Skeletal muscle tissue (tissue), 5 donors: ENCODE measurements at places on chromosomes 16 and 17. TPM values are rescaled to one million over a fixed set of nuclear protein-coding genes. Genes with fewer than 3 reads are reported as not detected.

Gene FOXL1
- under 0.01 TPM for total RNA-seq

Gene KIF2B
- not detected for total RNA-seq

Gene CNGB1
- total RNA-seq = not detected

Gene MMP2
- total RNA-seq = 194 TPM

Gene TP53TG3
- total RNA-seq = not detected

Gene ZFPM1
- total RNA-seq = 0.52 TPM

Gene KRTAP17-1
- total RNA-seq = not detected
